HuH-7.5 (cell line): ENCODE measurements at places on chromosomes 3 and 15.

DNA sequence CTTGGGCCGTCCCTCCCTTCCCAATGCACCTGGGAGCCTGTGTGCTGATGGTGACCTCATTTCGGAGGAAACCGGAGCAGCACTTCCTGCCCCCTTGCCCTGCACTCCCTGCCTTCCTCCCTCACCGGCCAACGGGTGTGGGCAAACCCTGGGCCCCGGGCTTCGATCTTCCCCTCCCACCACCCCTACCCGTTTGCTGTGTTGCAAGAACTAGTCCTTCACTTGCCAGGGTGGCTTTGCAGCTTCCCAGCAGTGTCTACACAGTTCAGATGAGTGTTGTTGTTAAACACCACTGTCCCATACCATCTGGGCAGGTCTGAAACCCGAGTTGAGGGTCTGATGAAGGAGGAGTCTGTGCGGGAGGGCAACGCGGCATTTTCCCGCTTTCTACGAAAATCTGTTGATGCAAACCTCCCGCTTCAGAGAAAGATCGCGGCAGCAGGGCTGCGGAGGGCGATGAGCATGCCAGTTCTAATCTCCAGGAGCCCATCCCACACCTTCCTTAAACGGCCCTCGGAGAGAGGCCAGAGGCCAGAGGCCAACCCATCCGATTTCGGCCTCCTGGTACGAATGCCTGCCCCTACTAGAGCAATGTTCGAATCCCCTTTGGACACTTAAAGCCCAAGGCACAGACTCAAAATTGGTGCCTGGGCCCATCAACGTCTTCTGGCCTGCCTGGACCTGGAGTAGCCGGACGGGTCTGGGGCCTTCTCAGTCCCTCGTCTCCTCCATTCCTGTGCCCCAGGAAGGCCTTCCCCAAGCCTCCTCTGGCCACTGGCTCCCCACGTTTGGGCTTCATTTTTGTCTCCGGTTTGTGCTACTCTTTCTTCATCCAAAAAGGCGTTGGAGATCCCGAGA lies 35.7 kb upstream of the POLG start:
- DNase-seq, result no peak

DNA sequence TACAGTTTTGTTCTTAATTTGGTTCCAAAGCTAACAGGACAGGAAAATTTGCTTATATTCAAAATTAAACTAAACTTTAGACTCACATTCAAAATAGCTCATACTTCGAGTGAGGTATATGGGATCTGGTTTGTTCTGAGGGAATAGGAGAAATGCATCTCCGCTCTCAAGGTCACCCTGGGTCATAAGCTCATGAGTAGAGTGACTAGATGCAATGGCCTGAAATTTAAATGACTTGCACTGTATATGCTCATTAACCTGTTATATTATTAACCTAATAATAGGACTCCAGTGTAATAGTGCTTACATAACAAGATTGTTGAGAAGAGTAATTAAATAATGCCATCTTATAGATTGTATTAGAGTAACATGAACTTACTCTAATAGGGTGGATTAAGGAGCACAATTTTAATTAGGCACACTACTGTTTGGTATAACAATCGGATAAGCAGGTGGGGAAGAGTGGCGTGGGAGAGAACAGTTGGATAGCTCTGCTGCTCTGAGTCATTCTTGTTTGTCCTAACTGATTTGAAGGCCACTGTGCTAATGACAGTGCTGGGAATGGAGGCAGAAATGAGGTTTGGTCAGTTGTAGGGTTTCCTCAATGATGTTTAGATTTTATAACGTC lies 5.2 kb downstream of the NKTR start:
- no peak for DNase-seq

- no peak for DNase-seq
These were observed 822 bp downstream of the ST8SIA2 start for GRCh38 chr15:92394309-92395097.

DNA sequence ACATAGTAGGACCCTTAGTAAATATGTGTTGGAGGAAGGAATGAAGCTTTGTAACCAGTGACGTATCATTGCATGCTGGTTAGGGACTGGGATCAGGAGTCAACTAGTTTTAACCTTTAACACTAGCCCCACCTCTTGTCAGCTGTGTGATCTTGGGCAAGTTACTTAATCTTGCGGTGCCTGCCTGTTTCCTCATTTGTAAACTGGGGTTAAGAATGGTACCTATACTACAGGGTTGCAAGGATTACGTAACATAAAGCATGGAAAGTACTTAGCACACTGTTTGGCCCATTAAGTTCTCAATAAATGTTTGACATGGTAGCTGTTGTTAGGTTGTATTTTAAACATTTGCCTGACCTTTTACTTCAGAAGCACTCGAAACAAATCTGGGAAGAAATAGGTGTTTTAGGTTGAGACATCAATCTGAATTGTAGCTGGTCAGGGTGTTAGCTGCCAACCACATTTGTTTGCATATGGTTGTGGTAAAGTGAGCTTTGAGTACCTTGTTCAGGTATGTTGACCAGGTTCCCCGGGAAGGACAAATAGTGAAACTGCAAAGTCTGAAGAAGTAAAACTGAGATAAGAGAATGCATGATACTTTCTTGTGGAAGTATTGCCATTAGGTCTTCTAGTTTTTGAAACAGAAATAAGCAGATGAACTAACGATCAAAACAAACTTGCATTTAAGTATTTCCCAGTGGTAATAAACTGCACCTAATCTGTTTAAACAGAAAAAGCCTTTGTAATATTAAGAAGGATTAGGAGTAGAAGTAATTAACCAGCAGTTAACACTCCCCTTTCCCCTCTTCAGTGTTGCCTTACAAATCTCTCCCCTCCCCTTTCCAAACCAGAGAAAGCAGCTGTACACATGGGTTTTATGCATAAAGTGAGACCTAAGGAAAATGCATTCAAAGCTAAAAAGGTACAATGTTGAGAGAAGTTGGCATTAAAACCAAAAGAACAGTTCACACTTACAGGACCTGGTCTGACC lies 25.8 kb upstream of the SCAANT1 start:
- DNase-seq, result no peak

GRCh38 chr3:103513003-103513402 lies 1078.2 kb downstream of the ZPLD1 start:
- DNase-seq, result no peak

DNA sequence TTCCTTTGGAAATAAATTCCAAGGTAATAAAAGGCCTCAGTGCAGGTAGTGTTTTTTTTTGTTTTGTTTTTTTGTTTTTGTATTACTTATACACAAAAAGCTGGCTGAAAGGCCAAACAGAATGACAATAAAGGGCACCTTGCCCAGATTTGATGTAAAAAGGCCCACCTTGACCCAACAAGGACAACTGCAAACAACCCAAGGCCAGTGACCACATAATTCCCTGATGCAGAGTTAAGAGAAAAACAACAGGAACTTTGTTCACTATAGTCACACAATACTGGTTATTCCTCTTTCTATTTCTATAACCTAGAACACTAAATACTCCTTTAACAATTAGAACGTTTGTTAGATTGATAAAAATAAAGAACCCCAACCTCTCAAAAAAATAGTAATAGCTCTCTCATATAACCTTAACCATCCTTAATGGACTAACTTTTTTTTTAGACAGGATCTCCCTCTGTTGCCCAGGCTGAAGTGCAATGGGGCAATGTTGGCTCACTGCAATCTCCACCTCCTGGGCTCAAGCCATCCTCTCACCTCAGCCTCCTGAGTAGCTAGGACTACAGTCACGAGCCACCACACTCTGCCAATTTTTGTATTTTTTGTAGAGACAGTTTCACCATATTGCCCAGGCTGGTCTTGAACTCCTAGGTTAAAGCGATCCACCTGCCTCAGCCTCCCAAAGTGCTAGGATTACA lies 113.3 kb downstream of the MAGI1 start:
- no peak for DNase-seq

GRCh38 chr3:147348976-147349375 lies 57.4 kb downstream of the ZIC4 start:
- DNase-seq, result no peak

DNA sequence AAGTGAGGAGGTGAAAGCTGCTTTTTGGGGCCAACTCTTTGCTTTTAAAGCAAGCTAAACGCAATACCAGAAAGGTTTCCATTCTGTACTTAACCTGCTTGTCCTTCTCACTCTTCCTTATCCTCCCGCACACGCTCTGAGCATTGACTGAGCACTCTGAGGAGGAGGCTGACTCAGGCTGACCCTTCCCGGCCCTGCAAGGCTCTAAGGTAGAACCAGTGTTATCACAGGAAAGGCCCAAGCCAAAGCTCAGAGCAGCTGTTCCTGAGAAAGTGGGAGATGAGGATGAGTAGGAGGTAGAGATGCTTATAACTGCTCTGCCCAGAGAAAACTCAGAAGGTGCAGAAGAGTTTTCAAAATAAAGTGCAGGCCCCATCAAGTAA lies 2.3 kb downstream of the B3GNT5 start:
- no peak for DNase-seq

- no peak for DNase-seq
These were observed 92.6 kb upstream of the ZBTB20 start for GRCh38 chr3:115239717-115240116.

DNA sequence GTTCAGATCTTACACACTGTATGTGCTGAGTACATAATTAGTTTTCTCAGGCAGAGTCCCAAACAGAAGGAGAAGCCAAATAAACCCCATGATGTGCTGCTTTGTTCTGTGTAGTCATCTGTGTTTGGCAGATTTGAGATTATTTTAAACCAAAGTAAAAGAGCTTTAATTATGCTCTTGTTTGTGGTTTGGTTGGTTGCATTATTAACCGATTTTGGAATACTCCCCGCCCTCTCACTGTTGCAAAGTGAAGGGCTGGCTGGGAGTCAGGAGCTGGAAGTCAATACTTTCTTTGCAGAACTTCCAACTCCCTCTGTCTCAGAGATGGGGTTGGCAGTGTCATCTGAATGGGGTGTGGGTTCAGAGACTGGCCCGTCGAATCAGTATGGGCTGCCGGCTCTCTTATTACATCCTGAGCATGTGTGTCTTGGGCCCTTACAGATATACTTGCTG lies 34.4 kb downstream of the SLCO3A1 start:
- no peak for DNase-seq

- no peak for DNase-seq
These were observed 389 bp downstream of the ARPC4 start for GRCh38 chr3:9793161-9793781.

GRCh38 chr3:183411216-183411922 lies 17.1 kb downstream of the MCF2L2 start:
- no peak for DNase-seq

GRCh38 chr3:65729555-65729954 lies 309.2 kb downstream of the MAGI1 start:
- no peak for DNase-seq

GRCh38 chr3:172134352-172134751 lies 95.0 kb downstream of the FNDC3B start:
- no peak for DNase-seq

DNA sequence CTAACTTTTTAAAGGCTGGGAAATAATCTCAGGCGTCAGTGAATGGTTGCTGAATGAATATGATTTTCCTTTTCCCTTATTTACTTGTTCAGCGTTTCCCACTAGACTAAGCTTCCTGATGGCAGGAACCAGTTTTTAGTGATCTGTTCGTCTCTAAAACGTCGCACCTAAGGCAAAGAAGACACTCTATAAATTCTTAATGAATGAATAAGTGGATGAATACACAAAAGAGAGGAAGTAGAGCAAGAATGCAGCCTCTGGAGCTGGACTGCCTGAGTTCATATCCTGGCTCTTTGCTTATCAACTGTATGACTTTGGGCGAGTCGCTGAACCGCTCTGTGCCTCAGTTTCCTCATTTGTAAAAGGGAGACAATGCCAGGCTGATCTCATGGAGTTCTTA lies 38.7 kb downstream of the WNT7A start:
- no peak for DNase-seq

DNA sequence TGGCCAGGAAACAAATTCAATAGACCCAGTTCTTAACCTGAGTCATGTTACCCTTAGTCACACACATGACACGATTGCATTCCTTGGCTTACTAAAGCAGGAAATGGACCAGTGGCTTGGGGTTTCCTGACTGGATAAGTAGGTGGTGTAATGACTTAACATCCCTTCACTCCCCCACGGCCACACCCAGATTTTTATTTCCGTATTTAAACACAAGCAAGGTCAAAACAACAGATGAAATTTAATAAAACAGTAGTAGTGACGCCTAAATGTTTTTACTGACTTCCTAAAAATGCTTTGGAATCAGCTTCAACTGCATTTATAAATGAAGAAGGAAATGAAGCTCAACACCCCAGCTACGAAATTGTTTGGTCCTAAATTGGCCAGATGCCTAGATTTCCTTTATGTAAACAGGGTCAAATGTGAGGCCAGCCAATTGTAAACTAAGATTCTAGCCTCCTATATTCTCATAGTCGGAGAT lies 324.3 kb downstream of the CHST2 start:
- no peak for DNase-seq

GRCh38 chr15:71733122-71733521 lies 77.2 kb upstream of the NR2E3 start:
- DNase-seq, result no peak

DNA sequence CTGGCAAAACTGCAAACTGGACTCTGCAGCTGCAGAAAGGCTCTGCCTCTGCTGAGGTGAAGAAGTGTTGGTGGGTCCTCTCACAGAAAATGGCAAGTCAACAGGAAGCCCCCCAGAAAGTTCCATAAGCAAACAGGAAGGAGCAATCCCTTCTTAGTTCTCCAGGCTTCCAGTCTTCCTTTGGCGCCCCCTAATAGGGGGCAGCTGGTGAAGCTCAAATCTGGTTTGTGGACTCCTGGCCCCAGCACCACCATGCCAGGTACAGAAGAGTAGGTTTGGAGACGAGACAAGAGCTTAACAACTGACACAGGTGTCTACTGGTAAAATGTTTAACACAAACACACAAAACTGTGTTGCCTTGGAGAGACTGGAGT lies 35.5 kb downstream of the LEO1 start:
- DNase-seq, result no peak

DNA sequence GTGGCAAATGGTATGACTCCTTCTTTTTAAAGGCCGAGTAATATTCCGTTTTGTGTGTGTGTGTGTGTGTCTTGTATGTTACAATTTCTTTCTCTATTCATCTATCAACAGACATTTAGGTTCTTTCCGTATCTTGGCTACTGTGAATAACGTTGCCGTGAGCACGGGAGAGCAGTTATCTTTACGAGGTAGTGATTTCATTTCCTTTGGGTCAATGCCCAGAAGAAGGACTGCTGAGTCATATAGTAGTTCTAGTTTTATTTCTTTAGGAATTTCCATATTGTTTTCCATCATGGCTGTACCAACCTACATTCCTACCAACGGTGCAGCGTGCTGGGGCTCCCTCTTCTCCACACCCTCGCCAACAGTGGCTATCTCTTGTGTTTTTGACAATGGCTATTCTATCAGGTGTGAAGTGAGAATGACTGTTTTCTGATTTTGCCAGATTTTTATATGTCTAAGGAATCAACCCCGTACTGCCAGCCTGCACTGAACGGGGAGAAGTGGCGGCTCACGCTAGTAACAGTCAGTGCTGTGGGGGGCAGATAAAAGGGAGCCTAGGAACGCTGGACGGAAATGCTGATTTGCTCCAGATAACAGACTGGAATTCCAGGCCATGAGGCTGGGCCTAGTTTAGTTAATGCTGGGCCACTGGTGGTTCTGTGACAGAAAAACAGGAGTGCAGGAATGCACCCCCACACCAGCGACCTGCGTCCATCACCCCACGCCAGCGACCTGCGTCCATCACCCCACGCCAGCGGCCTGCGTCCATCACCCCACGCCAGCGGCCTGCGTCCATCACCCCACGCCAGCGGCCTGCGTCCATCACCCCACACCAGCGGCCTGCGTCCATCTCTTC lies 168.1 kb downstream of the XXYLT1 start:
- no peak for DNase-seq
